Hepatocyte (in vitro differentiated cells): ENCODE measurements at places on chromosomes 2 and 18. TPM values are rescaled to one million over a fixed set of nuclear protein-coding genes. Genes with fewer than 3 reads are reported as not detected.

EMILIN2 gene
- total RNA-seq: 10.6 and 11.9 TPM in 2 replicates

BZW1 gene
- total RNA-seq: 208 and 237 TPM in 2 replicates

LCT gene
- 3.2 and 4.1 TPM in 2 replicates for total RNA-seq

PKDCC gene
- total RNA-seq: 278 and 339 TPM in 2 replicates
